ENCODE measurements at places on chromosomes 1 and 21.

DNA sequence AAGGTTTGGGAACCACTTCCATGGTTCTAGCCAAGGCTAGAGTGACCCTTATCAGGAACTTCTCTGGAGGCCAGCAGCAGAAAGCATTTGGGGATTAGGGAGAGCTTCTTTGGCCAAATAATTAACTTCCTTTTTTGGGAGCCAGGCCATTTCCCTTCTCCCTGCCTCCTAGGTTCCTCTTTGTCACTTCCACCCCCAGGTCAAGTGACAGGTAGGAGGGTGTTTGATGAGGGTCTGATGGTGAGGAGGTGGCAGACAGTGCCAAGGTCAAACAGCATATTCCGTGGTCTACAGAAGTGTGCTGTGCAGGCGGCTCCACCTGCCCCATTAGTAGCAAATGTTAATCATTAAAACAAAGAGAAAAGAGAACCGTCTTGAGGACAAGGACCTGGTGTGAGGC, 1.9 kb upstream of the KCNA10 start:
- DNase-seq: no peak

- no peak for DNase-seq
Measured at GRCh38 chr1:99062192-99062591, 57.5 kb upstream of the PLPPR5 start.

DNA sequence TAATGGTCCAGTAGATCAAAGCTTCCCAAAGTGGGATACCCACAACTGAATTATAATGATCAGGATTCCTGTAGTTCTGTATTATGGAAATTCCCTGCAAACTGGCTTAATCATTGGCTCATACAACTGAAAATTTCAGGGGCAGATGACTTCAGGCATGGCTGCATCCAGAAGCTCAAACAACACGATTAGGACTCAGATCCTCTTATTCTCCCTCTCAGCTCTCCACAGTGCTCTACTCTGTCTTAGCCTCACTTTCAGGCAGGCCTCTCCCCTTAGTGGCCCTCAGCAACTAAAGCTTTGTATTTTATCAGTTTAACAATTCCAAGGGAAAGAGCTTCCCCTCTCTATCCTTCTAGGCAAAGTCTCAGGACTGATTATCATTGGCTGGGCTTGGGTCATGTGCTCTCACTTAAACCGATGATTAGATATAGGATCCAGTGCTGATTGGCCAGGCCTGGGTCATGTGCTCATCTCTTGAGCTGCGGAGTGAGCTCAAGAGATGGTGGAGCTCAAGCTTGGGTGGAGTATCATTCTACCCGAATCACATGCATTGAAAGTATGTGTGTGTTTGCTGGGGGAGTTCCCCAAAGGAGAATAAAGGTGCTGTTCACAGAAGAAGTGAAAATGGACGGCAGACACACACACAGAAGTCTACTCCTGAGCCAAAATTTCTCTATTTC, 57.9 kb upstream of the RUNX3 start:
- DNase-seq: no peak

- no peak for DNase-seq
Measured at GRCh38 chr1:66412704-66413103, 121.2 kb upstream of the SGIP1 start.

GRCh38 chr1:186633116-186633515, 47.1 kb downstream of the PTGS2 start:
- DNase-seq: no peak

- DNase-seq: no peak
Measured at GRCh38 chr1:25573961-25574360, 30.6 kb downstream of the LDLRAP1 start.

GRCh38 chr1:89781494-89782126, 39.2 kb upstream of the LRRC8D start:
- no peak for DNase-seq

- no peak for DNase-seq
Measured at GRCh38 chr1:52994656-52995055, 67.4 kb upstream of the PODN start.

- DNase-seq: no peak
Measured at GRCh38 chr21:45405819-45406762, 1.1 kb downstream of the COL18A1 start.

GRCh38 chr1:237306726-237307125, 264.7 kb downstream of the RYR2 start:
- no peak for DNase-seq

DNA sequence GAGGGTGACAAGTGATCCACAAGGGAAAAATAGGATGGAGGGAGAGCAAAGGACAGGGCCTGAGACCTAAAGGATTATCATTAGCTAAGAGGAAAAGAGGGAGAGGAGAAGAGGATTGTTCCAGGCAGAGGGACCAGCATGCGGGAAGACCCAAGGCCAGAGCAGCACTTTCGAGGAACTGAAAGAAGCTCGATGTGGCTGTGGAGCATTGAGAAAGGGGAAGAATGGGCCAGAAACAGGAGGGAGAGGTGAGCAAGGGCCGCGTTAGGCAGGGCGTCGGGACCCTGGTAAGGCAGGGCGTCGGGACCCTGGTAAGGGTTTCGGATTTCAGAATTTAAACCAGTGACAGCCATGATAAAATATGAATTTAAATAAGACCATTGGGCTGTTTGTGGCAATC, 22.8 kb upstream of the CSF1 start:
- no peak for DNase-seq

- no peak for DNase-seq
Measured at GRCh38 chr1:119891386-119891785, 4.9 kb downstream of the ADAM30 start.

- no peak for DNase-seq
Measured at GRCh38 chr1:43644558-43644957, 5.4 kb upstream of the KDM4A start.

Data from iPS DF 6.9 (cell line).